ENCODE measurements at places on chromosomes 5 and 9.

GRCh38 chr5:54384356-54384933 lies 71.1 kb upstream of the HSPB3 start:
- DNase-seq = no peak

GRCh38 chr5:21594566-21594965 lies 1258.6 kb downstream of the CDH12 start:
- no peak for DNase-seq

GRCh38 chr5:74685979-74686631 lies 1.1 kb downstream of the HEXB start:
- DNase-seq = peak; percentile 49

- no peak for DNase-seq
Measured at GRCh38 chr5:132873119-132873929, at the start of gene LEAP2. LEAP2 (plus strand) TSS chr5:132873668; CDS start chr5:132873695, 27 bp downstream.

DNA sequence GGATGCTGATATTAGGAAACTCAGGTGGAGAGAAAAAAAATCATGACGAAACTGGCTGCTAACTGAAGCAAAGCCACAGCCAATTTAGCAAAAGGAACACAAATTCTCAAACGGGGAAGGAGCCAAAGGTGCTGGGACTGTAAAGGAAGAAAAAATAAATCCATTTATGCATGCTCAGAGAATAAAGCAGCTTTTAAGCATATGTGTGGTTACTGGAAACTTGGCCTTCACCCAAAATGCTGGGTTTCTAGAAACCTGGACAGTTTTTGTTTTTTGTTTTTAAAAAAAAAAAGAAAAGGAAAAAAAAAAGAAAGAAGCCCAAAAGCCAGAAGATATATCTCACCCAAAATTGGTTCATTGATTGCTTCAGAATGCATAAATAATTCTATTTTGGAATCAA lies 8.0 kb downstream of the WHRN start:
- no peak for DNase-seq

- no peak for DNase-seq
Measured at GRCh38 chr5:151271336-151271735, 18.4 kb downstream of the GM2A start.

DNA sequence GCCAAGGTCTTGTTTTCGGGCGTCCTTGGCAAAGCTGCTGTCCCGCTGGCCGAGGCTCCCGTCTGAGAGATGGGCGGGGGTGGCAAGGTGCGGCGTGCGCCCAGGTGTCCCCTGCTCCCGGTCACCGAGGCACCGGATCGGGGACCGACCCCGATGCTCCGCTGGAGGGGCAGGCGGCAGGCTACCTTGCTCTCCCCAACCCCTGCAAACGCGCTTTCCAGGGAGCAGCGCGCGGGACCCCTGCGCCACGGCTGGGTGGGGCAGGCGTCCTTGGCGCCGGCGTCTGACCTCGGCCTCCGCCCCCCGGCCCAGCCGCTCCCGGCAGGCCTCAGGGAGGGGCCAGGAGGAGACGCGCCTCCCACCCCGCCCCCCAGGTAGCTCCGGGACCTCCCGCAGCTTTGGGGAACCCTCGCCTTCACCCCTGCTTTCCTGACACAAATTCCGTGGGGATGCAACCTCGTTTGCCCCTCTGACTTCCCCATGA lies 551 bp downstream of the N4BP3 start:
- DNase-seq = no peak

- DNase-seq = no peak
Measured at GRCh38 chr5:52999344-52999949, 10.3 kb downstream of the ITGA2 start.

Data from CD4-positive, alpha-beta T cell treated with Interleukin-1 beta for 1 hour (primary cell).